Activated CD4-positive, alpha-beta T cell treated with anti-CD3 and anti-CD28 coated beads, Interleukin-2, amount 50 U/mL, for 24 hours (primary cell): ENCODE measurements at places on chromosomes 12 and 14.

GRCh38 chr14:34262127-34262910, 199.7 kb downstream of the SPTSSA start:
- DNase-seq = no peak

GRCh38 chr12:132772606-132773005, 11.0 kb upstream of the ANKLE2 start:
- DNase-seq = no peak

- no peak for DNase-seq
Observed at GRCh38 chr14:102913341-102914211, 8.9 kb upstream of the AMN start.

GRCh38 chr14:60922050-60922449, 58.8 kb downstream of the TRMT5 start:
- DNase-seq = no peak

DNA sequence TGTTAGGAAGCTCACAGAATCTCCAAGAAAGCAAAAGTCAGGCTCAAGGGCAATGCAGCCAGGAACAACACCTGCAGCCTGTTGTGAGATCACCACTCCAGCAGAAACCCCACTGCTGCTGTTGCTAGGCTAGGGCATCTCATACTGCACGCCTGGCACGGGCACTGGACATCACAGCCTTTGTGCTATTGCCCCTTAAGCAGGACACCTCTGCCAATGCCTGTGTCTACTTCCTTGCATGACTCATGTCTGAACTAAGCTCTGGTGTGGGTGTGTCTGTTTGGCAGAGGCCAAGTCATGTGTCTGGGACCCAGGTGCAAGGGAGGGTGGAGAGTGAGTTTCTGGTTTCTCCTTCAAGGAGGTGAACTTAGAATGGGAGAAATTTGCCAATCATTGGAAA, 10.0 kb upstream of the DDX47 start:
- DNase-seq = peak; percentile 37

GRCh38 chr14:85584481-85584880, 54.5 kb downstream of the FLRT2 start:
- no peak for DNase-seq
